ENCODE measurements at places on chromosomes 1 and 21. TPM values are rescaled to one million over a fixed set of nuclear protein-coding genes. Genes with fewer than 3 reads are reported as not detected.

GRCh38 chr1:163745204-163745603 is 423.4 kb downstream of the NUF2 start:
- no peaks in the 10 kb centered on the region for H3K27me3 ChIP-seq
- H3K4me3 ChIP-seq, result no peak overlapping the region
- no peak overlapping the region for H3K27ac ChIP-seq
- H3K36me3 ChIP-seq, result peaks cover 18% of the 10 kb centered on the region

GRCh38 chr1:75985827-75986226 is 53.6 kb upstream of the ASB17 start:
- no peak overlapping the region for H3K27ac ChIP-seq
- peaks cover 3% of the 10 kb centered on the region for H3K27me3 ChIP-seq
- no peak for DNase-seq
- H3K4me3 ChIP-seq, result no peak overlapping the region
- no peaks in the 10 kb centered on the region for H3K4me1 ChIP-seq

DNA sequence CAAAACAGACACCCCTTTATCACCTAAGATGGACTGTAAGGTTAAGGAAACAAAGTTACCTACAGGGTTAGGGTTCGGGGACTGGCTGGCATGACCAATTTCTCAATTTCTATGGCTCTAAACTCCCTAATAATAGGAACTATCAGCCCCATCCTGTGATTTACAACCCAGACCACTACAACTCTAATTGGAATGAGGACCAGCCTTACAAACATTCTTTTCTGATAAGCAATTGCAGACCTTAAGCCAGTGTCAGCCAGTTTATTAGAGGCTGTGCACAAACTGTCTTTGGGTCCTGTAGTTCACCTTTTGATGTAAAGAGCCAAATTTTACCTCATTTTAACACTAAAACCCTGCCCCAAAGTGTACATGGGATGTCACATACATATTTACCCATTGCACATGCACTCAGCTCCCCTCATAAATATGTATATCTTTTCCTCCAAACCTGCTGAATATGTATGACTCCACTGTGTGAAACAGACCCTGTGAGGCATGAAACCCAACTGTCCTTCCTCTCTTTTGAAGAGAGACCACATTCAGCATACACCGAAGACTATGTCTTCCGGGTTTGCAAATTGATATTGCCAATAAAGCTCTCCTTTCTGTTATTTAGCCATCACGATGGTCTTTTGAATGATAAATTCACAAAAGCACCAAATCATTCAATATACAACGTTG is 7.3 kb upstream of the APP start:
- H3K27ac ChIP-seq, result no peak overlapping the region
- no peaks in the 10 kb centered on the region for H3K27me3 ChIP-seq
- DNase-seq, result no peak

DNA sequence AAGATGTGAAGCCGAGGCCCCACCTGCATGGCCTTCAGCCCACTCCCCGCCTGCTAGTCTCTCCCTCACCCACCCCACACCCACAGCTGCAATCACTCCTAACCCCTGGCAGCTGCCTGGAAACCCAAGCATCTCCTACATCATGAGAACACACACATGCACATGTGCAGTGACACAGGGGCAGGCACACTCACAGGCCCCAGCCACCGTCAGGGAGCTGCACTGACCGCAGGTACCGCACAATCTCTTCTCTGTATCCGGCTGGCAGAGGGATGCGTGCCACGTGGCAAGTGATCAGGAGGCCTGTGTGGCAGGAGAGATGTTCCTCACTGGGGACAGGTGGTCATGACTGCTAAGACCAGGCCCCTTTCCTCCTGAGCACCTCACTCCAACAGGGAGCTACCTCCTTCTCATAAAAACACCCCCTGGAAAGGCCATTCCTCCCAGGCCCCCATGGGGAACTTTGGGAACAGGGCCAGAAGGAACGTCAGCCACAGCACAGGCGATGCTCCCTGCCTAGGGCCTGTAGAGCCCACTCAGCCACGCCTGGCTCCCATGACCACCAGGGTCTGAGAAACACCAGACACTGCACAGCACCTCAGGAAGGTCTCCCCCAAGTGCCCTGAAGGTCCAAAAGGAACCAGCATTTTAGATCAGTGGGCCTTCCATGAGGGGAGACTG is 6.0 kb downstream of the LSS start:
- no peak for DNase-seq
- no peaks in the 10 kb centered on the region for H3K27me3 ChIP-seq
- H3K4me3 ChIP-seq, result no peak overlapping the region

DNA sequence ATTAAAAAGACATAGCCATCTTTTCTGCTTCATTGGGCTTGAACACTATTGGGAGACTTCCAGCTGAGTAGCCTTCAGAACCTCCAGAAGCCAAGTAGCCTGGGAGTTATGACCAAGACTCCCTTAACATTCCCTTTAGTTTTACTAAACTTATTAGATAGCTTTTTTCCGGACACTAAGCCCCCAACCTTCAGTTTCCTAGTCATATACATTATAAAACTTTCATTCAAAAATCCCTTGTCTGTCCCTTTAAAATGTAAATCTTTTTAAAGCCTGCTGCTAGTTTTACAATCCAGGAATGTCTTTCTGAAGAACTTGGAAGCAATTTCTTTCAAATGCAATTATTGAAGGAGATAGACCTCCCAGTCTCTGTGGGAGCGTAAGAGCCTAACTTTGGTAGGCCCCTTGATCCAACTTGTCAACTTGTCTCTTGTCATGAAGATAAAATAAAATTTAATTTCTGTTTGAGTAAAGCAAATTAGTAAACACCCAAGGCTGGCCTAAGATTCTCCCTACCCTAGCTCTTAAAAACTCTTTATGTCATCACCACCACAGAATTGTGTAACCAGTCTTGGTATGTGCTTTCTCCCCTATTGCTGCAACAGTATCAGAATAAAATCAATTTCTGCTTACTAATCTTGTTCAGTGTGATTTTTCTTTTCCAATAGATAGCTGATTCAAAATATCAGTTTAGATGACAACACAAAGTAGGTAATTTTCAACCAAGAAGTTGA is 796.2 kb downstream of the PLA2G4A start:
- H3K4me3 ChIP-seq, result no peak overlapping the region
- H3K27ac ChIP-seq, result no peak overlapping the region
- H3K4me1 ChIP-seq, result peaks cover 2% of the 10 kb centered on the region
- no peak for DNase-seq
- no peaks in the 10 kb centered on the region for H3K27me3 ChIP-seq

- H3K27ac ChIP-seq, result no peak overlapping the region
- H3K4me1 ChIP-seq, result peaks cover 2% of the 10 kb centered on the region
- H3K27me3 ChIP-seq, result no peaks in the 10 kb centered on the region
- H3K36me3 ChIP-seq, result peaks cover 9% of the 10 kb centered on the region
- no peak for DNase-seq
Measured at GRCh38 chr1:46086576-46086975, 45.9 kb downstream of the PIK3R3 start.

DNA sequence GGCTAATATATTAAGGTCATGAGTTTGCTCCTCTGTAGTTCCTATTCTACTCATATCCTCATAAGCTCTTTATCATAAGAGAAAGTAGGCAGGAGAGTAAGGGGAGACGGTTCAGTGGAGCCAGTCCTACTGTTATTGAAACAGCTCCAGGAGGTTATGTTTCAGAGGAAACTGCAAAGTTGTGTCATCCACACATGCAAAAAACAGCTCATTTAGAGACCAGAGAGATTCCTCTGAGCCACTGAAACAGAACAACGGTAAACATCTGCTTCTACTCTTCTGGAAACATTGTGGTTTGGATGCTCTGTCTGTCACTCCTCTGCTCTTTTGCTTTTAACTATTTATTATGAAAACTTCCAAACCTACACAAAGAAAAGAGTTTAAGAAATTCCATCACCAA is 66.3 kb upstream of the PPP2R5A start:
- DNase-seq, result no peak
- peaks cover 24% of the 10 kb centered on the region for H3K4me1 ChIP-seq
- H3K4me3 ChIP-seq, result no peak overlapping the region
- H3K36me3 ChIP-seq, result no peaks in the 10 kb centered on the region
- peak overlapping the region; percentile 81 for H3K27ac ChIP-seq

- DNase-seq, result no peak
- no peak overlapping the region for H3K4me3 ChIP-seq
- no peaks in the 10 kb centered on the region for H3K4me1 ChIP-seq
- peaks cover 2% of the 10 kb centered on the region for H3K27me3 ChIP-seq
Measured at GRCh38 chr1:221753828-221754188, 11.9 kb upstream of the DUSP10 start.

- H3K27ac ChIP-seq, result no peak overlapping the region
- no peaks in the 10 kb centered on the region for H3K36me3 ChIP-seq
- H3K4me3 ChIP-seq, result no peak overlapping the region
Measured at GRCh38 chr21:33395891-33396331, 7.3 kb upstream of the IFNGR2 start.

- no peak overlapping the region for H3K4me3 ChIP-seq
- H3K27me3 ChIP-seq, result no peaks in the 10 kb centered on the region
- H3K36me3 ChIP-seq, result peaks cover 8% of the 10 kb centered on the region
- no peak for DNase-seq
- peaks cover 10% of the 10 kb centered on the region for H3K4me1 ChIP-seq
Measured at GRCh38 chr21:43699933-43700599, 18.9 kb upstream of the PDXK start.

GRCh38 chr21:41419921-41420862 is 5.8 kb upstream of the MX1 start:
- H3K4me1 ChIP-seq, result peaks cover 24% of the 10 kb centered on the region
- peak overlapping the region; percentile 99 for H3K27ac ChIP-seq
- peaks cover 7% of the 10 kb centered on the region for H3K27me3 ChIP-seq
- peak overlapping the region; percentile 87 for H3K4me3 ChIP-seq

Gene PLEKHO1
- 80.1 TPM for total RNA-seq

Gene CYP2J2
- total RNA-seq, result 2.9 TPM

Gene EPHX1
- 37.2 TPM for total RNA-seq

Gene HYI
- 35.7 TPM for total RNA-seq

Gene HSD3B1
- total RNA-seq, result not detected
